SHP77 treated with DMSO at 0.1 percent for 48 hours (cell line): ENCODE measurements at places on chromosomes 1 and 21.

GRCh38 chr1:50724626-50725286, 235.3 kb downstream of the FAF1 start:
- no peak for DNase-seq

GRCh38 chr1:230104395-230105244, 37.6 kb downstream of the GALNT2 start:
- DNase-seq: peak; percentile 69

DNA sequence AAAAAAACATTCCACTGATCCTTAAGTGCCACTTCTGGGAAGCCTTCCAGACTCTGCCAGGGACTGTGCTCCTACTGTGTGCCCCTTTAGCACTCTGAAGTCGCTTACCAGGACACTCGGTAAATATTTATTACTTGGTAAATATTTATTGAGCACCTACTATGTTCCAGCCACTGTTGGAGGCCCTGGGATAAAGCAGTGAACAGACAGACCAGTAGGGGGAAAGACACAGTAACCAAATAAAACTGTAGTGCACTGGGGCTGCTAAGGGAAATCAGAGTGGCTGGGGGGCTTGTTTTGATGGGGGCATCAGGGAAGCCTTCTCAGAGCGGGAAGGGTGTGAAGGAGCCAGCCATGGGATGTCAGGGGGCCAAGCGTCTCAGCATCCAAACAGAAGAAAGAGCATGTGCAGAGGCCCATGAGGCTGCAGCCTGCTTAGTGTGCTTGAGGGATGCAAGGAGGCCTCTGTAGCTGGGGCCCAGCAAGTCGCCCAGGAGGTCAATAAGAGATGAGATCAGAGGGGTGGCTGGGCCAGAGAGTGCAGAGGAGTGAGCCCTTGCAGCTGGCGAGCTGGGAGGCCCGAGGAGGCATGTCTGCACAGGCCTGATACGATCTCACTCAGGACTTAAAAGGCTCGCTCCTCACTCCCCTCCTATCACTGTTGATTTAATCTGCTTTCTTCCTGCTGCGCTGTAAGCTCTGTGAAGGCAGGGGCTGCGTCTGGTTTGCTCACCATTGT, 28.6 kb downstream of the KAZN start:
- no peak for DNase-seq

DNA sequence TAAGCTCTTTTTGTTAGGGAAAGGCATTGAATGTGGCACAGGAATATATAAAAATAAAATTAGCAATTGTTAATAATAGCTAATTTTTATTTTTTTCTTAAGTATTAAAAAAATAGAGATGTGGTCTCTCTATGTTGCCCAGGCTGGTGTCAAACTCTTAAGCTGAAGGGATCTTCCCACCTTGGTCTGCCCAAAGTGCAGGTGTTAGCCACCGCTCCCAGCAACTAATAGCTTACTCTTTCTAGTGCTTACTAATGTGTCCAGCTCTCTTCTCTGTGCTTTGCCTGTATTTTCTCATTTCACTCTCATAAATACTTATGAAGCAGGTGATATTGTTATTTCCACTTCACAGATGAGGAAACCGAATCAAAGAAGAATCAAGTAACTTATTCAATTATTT, 13.4 kb upstream of the IL24 start:
- no peak for DNase-seq

- DNase-seq: no peak
Measured at GRCh38 chr21:38796424-38796823, 9.3 kb upstream of the ETS2 start.

- DNase-seq: no peak
Measured at GRCh38 chr1:150765296-150765976, at the start of gene CTSS. CTSS (minus strand) TSS chr1:150765778; CDS start chr1:150764763, 1,015 bp downstream.

GRCh38 chr21:38188037-38188436, 68.8 kb upstream of the KCNJ15 start:
- DNase-seq: no peak

GRCh38 chr1:3939242-3940080, 39.4 kb upstream of the C1orf174 start:
- DNase-seq: peak; percentile 91

GRCh38 chr1:109621379-109622136, 1.9 kb downstream of the AMPD2 start:
- DNase-seq: no peak

GRCh38 chr1:2967329-2967725, 53.9 kb upstream of the ACTRT2 start:
- no peak for DNase-seq

DNA sequence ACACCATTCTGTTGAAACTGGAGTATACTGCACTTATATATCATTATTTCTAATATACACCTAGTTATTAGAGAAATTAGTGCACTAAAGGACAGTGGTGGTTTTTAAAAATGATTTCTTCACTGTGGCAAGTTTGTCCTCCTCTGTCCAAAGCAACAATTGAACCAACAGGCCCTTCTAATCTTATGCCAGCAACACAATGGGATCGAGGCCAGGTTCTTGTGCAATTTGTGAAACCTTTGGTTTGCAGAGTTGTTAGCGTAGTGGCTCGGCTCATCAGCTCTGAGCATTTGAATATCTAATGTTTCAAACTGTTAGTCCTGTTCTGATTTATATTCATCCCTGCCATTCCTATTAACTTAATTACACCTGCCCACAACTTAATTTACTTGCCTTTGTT, 9.9 kb upstream of the LRRC39 start:
- no peak for DNase-seq

GRCh38 chr21:35217504-35218060, 168.5 kb upstream of the RUNX1 start:
- DNase-seq: no peak

GRCh38 chr1:49226758-49227157, 450.1 kb upstream of the BEND5 start:
- DNase-seq: no peak

- no peak for DNase-seq
Measured at GRCh38 chr1:187476671-187477070, 647.9 kb downstream of the PLA2G4A start.

GRCh38 chr1:74571891-74572290, 59.5 kb upstream of the LRRC53 start:
- no peak for DNase-seq

DNA sequence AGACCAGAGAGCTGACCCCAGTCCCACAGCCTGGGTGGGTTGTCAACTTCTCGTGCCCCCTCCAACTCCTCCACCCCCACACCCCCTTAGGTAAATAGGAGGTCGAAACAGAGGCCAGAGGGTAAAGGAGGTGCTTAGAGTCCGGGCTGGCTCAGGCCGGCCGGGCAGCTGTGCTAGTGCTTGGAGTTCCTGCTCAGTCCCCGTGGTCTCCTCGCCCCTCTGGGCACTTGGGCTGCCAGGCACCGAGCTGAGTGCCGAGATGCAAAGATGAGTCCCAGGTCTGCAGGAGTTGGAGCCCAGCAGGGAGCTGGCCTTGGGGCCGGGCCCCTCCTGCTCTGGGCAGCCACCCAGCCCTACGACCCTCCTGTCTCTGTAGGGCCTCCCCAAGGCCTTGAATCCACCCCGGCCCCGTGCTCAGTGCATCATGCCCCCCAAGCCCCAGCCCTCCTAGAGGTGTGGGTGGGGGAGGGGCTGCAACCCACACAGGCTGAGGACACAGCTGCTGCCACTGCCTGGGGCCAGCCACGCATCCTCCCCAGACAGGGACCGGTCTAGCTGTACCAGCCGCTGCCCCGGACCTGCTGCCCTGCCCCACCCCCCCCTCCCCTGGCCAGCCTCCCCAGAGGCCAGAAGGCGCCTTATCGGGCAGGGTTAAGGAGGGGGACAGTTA, 1.9 kb downstream of the SMIM1 start:
- DNase-seq: no peak

- DNase-seq: no peak
Measured at GRCh38 chr1:115299266-115299665, 38.8 kb downstream of the NGF start.
